D721Med (cell line): ENCODE measurements at places on chromosomes 5 and 9.

DNA sequence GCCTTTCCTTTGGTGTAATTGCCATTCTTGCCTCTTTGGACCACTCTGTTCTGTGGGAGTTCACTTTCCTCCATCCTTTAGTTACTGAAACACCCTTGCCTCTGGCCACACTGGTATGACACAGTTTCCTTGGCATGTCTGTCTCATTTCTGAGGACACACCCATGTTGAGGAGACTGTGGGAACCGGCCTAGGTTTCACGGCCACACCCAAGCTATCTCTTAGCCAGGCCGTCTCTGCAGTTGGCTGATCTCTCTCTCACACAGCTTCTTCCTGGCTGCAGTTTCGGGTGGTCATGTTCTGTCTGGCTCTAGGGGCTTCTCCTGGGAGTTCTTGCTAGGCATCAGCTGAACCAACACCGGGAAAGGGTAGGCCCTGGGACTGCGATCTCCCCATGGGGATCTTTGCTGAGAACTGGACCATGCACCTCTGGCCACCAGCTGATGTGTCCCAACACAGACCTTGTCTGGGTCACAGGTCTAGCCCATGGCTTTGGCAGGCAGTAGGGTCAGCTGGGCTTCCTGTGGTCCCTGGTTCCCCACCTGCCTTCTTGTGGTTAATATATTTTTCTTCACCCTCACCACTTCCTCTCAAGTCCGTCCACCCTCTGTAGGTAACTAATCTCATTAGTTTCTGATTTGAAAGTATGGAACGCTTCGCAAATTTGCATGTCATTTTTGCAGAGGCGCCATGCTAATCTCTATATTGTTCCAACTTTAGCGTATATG, 24.9 kb downstream of the ARHGEF37 start:
- no peak for DNase-seq

DNA sequence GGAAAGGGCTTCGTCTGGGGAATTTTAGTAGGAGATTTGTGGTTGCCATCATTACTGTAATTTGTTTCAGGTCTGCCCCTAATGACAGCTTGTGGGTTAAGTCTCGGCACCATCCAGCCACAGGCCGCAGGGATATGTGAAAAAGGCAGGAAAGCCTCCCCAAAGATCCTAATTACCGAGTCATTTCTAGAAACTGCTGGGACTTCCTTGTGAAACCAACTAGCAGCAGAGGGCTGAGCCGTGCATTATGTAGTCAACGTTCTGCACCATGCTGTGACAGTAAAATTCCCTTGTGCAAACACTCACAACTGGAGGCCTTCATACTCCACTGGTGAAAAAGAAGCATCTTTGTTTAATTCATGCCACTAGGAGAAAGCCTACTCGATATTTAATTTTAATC, 230.3 kb downstream of the MPDZ start:
- DNase-seq = no peak

GRCh38 chr5:80409367-80409966, 1.6 kb downstream of the ZFYVE16 start:
- DNase-seq = no peak

DNA sequence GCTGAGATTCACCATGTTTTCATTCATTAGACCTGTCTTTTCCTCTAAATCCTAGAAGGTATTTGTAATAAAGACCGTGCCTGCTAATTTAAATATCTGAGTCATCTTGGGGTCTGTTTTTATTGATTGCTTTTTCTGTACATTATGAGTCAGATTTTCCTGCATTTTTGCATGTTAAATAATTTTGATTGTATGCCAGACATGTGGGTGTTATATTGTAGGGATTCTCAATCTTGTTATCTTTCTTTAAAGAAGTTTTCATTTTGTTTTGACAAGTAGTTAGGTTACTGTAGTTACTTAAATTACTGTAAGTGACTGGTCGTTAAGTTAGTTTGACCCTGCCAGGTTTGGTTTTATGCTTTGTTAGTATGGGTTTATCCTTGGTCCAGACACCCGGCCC, 35.1 kb downstream of the EXOSC2 start:
- DNase-seq = no peak

DNA sequence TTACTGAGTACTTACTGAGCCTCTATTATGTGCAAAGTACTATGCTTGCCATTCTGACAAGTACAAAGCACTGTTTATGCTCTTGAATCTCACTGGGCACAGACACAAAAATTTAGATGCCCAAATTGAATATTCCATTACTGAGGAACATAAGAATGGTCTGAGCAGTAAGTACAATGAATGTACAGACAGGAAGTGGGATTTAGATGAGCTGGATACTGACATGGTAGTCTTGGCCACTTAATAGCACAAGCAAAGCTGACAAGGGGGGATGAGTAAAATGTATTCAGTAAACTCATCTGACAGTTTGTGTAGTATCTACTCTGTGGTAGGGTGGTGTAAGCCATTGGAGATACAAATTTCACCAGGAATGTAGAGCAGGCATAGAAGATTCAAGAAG, 132.4 kb downstream of the EFNA5 start:
- DNase-seq = no peak

- DNase-seq = peak; percentile 87
These were observed 7.3 kb upstream of the BARHL1 start for GRCh38 chr9:132575005-132575609.

GRCh38 chr5:75611311-75612225, at the start of gene ANKDD1B:
ANKDD1B (plus strand) TSS chr5:75611453; CDS start chr5:75611635, 182 bp downstream.
- no peak for DNase-seq

DNA sequence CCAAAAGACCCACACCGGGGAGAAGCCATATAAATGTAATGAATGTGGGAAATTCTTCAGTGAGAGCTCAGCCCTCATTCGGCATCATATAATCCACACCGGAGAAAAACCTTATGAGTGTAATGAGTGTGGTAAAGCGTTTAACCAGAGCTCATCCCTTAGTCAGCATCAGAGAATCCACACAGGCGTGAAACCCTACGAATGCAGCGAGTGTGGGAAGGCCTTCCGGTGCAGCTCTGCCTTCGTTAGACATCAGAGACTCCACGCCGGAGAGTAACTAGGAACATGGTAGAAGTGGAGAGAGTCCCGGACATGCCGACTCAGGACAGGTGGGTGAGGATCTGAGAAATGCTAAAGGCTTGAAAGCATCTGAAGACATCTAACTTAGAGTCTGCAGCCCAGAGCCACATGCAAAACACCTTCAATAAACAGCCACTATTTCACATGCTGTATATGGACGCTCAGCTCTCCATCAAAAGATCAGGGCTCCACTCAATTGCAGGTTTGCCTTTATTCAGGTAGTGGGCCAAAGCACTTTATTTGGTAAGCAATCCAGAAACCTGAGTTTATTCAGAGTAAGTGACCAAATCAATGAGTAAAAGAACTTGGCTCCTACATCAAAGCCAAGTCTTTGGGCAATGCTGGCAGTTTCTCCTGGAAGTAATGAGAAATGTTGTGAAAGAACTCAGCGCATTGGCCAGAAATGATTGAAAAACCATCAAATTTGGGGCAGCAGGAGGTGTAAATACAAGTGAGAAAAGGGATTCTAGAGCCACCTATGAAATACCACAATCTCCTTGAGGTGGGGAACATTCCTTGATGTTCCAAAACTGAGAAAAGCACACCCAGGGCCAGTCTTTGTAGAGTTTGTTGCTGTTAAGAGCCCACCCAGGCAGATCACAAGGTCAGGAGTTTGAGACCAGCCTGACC, 6.0 kb downstream of the RPL12 start:
- DNase-seq = no peak

DNA sequence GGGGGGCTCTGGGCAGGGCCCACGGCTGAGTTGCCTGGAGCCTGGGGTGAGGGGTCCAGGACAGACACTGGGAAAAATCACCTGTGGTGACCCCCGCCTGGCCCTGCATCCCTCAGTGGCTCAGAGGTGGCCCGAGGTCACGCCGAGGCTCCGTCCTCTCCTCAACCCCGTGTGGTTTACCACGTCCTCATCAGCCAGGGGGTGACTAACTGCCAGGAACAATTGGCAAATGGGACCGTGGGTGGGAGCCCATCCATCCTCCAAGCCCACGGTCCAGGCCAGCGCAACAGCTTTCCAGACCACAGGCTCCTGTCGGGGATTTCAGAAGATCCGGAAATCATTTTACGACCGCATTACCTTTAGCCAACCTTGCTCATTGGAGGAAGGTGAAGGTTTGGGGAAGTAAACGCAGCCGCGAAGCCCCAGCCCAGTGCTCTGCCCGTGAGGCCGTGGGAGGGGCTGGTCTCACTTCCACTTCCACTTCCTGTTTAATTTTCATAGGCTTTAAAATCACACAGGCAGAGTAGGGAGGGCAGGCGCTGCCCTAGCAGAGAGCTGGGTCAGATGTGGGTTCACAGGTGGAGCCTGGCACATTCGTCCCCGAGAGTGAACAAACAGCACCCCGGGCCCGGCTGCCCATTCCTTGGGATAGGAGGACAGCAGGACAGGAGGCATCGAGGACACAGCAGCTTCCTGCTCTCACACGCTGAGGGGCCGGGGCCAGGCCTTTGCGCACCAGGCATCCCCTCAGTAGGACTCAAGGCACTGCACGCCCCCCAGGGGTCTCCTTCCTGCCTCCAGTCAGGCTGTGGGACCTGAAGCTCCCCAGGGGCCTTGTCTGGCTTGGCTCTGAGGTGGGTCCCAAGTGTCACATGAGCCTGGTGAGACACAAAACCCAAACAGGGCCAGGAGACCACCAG, 19.8 kb upstream of the SLC9A3 start:
- no peak for DNase-seq

GRCh38 chr5:171721464-171721863, 64.2 kb upstream of the SMIM23 start:
- DNase-seq = no peak

DNA sequence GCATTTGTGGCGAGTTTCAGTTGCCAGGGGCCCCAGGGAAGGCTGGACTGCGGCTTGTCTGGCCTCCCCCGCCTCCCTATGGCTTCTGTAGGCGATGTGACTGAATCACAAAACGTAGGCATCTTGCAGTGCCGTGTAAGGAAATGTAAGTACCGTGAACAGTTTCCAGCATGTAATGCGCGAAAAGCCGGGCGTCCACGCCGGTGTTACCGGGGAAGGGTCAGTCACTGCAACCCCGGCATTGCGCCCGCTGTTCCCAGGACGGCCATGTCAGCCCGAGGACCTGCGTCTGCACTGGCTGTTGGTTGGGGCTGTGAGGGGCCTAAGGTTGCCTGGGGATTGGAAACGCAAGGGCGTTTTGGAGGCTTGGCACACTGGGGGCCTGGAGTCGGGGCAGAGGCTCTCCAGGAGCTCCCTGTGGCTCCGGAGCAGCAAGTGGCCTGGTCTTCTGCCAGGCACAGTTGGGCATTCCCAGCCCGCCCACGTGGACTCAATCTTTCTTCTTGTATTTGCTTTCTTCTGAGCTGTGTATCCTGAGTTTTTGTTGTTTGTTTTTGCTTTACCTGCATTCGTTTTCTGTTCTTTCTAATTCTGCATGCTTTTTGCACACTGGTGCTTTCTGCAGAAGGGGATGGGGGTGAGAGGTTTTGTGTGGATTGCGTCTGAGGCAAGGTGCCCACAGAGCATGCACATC, 36.9 kb upstream of the PLEKHG4B start:
- DNase-seq = no peak

- no peak for DNase-seq
These were observed 55.6 kb upstream of the C6 start for GRCh38 chr5:41268894-41269293.

DNA sequence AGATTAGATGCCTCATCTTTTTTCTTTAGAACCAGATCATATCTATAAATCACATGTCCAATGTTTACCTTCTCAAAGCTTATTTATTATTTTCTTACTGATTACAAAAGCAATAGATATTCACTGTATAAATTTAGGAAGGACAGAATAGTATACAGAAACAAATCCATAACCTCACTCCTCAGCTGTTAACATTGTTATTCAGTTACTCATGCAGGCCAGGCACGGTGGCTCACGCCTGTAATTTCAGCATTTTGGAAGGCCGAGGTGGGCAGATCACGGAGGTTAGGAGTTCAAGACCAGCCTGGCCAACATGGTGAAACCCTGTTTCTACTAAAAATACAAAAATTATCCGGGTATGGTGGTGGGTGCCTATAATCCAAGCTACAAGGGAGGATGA, 15.3 kb downstream of the STOM start:
- DNase-seq = no peak

DNA sequence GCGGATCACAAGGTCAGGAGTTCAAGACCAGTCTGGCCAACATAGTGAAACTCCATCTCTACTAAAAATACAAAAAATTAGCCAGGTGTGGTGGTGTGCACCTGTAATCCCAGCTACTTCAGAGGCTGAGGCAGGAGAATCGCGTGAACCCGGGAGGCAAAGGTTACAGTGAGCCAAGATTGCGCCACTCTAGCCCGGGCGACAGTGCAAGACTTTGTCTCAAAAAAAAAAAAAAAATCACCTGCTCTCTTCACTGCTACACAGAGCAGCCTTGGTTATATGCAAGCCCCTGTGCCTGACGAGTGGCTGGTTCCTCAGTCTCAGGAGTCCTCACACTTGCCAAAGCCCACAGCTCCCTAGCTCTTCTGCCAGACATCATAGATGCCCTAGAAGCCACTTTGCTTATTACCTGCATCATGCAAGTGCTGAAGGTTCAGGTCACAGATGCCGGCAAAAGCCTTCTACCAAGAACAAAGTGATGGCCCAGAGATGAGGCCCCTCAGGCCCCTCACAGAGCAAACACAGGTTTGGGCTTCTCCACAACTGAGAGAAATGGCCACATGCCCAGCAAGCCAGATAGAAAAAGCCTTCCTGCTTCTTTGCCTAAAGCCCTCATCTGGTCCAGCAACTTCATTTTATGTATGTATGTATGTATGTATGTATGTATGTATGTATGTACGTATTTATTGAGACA, 176.4 kb downstream of the AUH start:
- no peak for DNase-seq

GRCh38 chr9:16585591-16585990, 284.9 kb downstream of the BNC2 start:
- DNase-seq = no peak

DNA sequence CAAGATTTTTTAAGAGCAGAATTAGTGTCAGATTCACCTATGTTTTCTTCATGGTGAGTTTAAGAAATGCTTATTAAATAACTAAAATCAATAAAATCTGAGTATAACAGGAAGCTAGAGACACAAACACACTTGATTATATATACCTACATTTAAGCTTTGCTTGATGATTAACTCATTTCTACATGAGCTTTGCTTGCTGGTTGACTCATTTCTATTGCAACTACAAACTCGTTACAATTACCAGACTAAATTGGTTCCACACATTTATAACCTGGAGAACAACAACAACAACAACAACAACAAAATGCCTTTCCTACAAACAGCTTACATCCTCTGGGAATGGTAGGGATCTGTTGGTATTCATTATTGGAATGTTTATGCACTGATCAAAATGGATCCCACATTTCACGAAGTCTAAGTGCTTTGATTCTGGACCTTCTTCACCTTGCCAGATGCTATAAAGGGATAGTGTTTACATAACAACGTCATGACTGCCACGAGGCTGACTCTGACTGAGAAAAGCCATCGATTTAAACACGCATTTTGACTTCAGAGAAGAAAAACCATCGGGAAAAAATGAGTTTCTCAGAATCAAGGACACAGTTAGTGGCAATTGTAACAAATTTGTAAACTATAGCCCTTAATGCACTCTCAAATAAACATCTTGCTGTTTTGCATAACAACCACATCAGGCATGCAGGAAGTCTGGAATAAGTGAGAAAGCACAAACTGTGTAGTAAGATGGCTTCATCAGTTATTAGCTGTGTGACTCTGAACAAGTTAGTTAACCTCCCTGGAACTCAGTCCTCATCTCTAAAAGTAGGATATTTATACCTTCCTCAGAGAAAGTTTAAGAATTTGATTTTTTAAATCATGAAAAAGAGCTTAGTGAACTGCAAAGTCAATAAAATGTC, 49.8 kb downstream of the RASEF start:
- DNase-seq = no peak
